Spleen (tissue), 13 donors: ENCODE measurements at places on chromosomes 3 and 15. TPM values are rescaled to one million over a fixed set of nuclear protein-coding genes. Genes with fewer than 3 reads are reported as not detected.
A peak's percentile ranks its signal among the peaks of the same experiment; 100 is the strongest.

GRCh38 chr15:39143479-39143878, 437.4 kb upstream of the THBS1 start:
- no peak for DNase-seq

The ROBO1 gene
- polyA plus RNA-seq = 3.4 TPM

DNA sequence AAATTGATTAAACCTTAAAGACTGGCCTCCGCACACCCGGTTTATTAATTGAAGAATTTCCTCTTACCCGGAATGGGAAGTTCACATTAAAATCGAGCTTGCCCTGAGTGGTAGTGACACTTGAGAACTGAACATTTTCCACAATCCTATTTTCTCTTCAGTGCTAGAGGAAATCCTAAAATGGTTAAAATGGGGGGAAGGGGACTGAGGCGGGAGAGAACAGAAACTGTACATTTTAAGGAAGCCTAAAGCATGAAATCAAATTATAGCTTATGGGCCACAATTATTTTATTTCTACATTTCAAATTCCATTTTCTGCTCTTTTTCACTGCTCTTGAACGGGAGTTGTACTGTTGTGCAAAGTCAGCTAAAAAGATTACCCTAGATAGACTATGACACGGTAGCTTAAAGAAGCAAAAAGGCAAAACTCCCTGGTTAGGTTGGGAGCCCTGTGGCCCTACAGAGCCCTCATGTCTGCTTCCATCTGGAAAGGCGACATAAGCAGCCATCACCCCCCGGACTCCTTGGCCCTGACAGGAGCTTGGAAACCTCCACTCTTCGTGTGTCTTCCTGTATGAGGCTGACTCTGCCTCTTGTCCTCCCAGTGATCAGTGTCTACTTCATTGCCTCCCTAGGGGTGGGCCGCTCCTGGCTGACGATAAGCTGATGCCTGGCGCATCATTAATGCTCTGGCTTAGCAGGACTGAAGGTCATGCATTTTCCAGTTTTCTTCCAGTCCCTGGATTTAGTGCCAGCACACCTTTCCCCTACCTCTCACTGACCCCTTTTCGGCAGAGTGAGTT, 79.3 kb downstream of the EEFSEC start:
- DNase-seq = no peak

DNA sequence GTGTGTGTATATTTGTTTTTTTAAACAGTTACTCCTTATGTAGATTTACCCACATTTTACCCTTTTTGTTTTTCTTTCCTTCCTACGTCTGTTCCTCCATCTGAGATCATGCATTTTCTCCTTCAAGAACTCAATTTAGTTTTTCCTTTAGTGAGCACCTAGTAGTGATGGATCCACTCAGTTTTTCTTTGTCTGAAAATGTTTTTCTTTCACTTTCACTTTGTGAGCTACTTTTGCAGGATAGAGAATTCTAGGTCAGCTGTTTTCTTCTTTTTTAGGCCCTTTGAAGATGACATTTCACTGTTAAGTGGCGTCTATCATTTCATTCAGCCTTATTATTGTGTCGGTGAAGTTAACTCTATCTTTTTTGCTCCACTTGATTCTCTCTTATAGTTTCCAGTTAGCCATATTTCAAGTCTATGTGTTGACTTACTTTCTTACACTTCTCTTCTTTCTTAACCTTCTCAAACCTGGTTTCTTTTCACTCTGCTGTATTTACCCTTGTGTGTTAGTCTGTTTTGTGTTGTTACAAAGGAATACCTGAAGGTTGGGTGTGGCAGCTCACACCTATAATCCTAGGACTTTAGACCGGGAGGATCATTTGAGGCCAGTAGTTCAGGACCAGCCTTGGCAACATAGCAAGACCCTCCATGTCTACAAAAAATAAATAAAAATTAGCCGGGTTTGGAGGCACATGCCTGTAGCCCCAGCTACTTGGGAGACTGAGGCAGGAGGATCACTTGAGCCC, 55.8 kb downstream of the PRKCI start:
- no peak for DNase-seq

GRCh38 chr15:60372227-60372626, 25.6 kb downstream of the ANXA2 start:
- no peak for DNase-seq

The SAXO2 gene
- 7.8 TPM for polyA plus RNA-seq

The TMC3 gene
- polyA plus RNA-seq = not detected

DNA sequence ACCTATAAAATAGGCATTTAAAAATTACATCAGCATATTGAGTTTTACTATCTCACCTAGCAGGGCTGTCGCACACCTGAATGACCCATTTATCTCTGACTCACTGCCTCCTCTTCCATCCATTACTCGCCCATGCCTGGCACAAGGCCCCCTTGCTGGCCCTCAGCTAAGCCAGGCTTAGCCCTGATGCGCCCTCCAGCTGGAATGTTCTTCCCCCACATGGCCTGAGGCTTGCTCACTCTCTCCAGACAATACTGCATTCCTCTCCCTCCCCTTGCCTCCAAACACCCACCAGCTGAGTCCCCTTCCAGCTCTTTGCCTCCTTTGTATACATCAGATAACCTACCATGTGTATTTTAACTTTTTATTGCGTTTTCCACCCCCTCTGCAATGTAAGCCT, 7.2 kb downstream of the SH3BP5 start:
- no peak for DNase-seq

The DUOXA2 gene
- polyA plus RNA-seq = not detected

DNA sequence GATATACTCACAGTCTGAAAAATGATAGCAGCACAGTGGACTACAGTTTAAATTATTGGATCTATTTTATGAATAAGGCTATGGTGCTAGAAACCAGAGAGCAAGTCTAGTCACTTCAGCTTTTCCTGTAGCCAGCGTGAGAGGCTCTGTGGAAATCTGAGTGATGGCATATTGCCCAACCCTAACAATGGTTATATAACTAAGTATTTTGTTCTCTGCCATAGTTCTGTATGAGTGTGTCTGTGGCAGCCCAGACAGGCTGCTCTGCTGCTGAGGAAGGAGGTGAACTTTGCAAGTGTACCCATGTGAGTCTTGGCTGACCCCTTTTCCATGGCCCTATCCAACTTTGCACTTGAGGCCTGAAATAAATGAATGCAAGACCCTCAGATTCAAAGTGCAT, 105.7 kb downstream of the LRTM1 start:
- DNase-seq = no peak

- DNase-seq = no peak
Measured at GRCh38 chr15:79475306-79475705, 43.2 kb downstream of the MINAR1 start.

GRCh38 chr15:40054855-40055575, 16.0 kb upstream of the SRP14 start:
- DNase-seq = peak; percentile 90

The SH2D7 gene
- not detected for polyA plus RNA-seq

- DNase-seq = peak; percentile 74
Measured at GRCh38 chr15:95760508-95760907, 570.0 kb upstream of the NR2F2 start.

GRCh38 chr15:61336026-61336638, 107.0 kb upstream of the RORA start:
- no peak for DNase-seq

GRCh38 chr15:65920825-65921309, 51.6 kb downstream of the RAB11A start:
- no peak for DNase-seq

- no peak for DNase-seq
Measured at GRCh38 chr3:57112206-57112605, 51.7 kb downstream of the SPATA12 start.

The PAQR9 gene
- 0.04 TPM for polyA plus RNA-seq

The MBD4 gene
- 40.0 TPM for polyA plus RNA-seq

The SLTM gene
- polyA plus RNA-seq = 43.7 TPM

The SERINC4 gene
- 0.29 TPM for polyA plus RNA-seq

GRCh38 chr15:71752128-71752527, 58.2 kb upstream of the NR2E3 start:
- no peak for DNase-seq

The WDR93 gene
- not detected for polyA plus RNA-seq

GRCh38 chr3:179482857-179483256, 31.6 kb upstream of the GNB4 start:
- DNase-seq = no peak

DNA sequence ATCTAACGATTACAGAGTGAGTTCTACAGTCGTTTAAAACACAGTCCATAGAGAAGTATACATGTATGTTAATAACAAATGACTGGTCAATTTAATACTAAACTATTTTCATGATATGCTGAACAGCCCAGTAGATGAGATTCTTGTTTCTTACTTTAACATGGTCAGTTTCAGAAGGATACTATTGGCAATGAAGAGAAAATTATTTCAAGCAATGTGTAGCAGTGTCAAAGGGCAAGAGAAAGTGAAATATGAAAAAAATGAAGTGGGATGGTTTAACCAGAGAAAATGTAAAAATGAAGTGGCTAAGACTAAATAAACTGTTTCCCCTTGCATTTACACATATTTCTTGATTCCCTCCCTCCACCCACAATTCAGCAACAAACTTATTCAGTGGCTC, 192.1 kb upstream of the TTC14 start:
- DNase-seq = no peak

DNA sequence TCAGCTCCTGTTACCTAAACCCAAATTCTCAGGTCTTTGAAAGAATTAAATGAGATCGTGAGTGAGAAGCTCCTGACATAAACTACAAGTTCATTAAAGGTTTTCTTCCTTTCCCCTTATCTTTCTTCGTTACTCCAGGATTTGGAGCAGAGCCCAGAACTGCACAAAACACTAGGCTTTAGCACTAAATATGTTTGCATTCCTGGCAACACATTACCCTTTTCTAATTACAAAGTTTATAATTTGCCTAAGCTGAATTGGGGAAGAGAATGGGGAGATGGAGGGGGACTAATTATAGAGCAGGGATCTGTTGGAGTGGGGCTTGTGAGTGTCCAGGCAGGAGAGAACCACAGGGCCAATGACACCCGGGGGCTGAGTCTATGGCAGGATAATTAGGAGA, 109.7 kb downstream of the SV2B start:
- no peak for DNase-seq

The CLDND1 gene
- polyA plus RNA-seq = 28.2 TPM

DNA sequence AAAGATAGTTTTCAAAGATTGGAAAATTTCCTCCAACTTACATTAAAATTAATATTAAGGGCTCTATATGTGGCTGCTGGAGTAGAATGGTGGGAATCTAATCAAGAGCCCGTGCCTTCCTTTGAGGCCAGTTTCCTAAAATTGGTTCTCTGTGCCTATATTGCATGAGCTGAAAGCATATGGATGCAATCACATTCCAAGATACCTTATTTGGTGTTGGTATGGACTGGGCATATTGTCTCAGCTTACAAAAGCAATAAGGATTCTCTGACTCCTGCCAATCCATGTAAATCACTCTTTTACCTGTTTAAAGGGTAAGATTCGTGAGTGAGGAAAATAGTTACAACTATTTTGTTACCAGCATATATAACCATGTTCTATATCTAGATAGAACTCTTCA, 111.6 kb downstream of the GREM1 start:
- DNase-seq = no peak
